Esophagus mucosa (tissue), 1 donor: ENCODE measurements at places on chromosomes 16 and 17. TPM values are rescaled to one million over a fixed set of nuclear protein-coding genes. Genes with fewer than 3 reads are reported as not detected.

DNA sequence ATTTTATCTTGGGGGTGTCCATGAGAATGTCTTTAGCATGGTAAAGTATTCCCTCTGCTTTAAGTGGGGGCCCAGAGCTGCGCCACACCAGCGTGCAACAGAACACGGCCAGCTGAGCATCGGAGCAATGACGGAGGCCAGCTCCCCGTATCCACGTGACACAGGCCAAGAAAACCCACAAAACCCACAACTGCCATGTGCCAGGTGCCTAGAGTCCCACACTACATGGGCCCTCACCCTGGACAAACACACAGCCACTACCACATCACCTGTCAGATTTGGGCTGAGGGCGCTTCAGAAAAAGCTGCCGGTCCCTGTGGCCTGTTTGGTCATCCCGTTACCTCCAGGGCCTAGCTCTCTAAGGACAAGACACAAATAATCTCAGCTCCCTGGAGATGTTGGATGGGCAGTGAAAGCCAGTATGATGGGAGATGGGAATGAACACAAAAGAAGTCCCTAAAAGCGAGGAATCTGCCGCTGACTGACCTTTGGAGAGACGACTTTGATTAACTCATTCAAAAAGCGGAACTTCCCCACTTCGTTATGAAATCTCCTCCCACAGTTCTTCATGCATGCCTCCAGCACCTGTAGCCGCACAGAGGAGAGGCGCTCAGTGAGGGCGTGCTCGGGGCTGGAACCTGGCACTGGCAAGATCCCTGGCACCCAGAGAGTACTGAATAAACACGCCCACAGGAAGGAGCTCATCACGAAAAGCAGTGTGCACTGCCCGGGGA is 17.1 kb downstream of the GGA3 start:
- peak; percentile 27 for ATAC-seq

- no peak for ATAC-seq
Observed at GRCh38 chr16:31428279-31428597, at the start of gene COX6A2. TSS of gene COX6A2 (minus strand) at chr16:31428360. CDS start at chr16:31428325, 35 bp downstream.

GRCh38 chr17:27809555-27809954 is 9.2 kb upstream of the NOS2 start:
- ATAC-seq, result no peak

PYCARD gene
- total RNA-seq, result 75.6 TPM

DNA sequence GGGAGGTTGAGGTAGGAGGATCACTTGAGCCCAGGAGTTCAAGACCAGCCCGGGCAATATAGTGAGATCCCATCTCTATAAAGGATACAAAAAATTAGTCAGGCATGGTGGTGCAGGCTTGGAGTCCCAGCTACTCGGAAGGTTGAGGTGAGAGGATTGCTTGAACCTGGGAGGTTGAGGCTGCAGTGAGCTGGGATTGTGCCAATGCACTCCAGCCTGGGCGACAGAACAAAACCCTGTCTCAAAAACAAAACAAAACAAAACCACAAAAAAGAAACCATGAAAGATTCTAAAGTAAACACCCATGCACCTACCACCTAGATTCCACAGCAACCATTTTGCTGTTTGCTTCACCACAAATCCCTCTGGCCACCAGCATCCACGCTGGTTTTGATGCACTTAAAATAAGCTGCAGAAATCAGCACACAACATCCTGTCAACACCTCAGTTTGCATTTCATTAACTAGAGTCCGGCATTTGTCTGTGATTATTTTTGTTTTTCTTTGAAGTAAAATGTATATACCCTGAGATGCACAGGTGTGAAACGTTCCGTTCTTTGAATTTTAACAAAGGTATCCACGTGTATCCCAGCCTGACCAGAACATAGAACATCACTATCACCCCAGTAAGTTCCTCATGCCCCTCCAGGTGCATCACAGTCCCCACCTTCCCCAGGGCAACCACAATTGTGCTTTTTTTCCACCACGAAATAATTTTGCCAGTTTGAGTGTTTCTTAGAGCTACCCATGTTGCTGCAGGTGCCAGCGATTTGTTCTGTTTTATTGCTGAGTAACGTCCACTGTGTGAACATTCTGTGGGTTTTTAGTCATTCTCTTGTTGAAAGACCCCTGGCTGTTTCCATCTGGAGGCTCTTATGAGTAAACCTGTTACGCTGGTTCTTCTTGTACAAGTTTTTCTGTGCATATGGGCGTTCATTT is 191.5 kb downstream of the SEC14L1 start:
- peak; percentile 42 for ATAC-seq

DNA sequence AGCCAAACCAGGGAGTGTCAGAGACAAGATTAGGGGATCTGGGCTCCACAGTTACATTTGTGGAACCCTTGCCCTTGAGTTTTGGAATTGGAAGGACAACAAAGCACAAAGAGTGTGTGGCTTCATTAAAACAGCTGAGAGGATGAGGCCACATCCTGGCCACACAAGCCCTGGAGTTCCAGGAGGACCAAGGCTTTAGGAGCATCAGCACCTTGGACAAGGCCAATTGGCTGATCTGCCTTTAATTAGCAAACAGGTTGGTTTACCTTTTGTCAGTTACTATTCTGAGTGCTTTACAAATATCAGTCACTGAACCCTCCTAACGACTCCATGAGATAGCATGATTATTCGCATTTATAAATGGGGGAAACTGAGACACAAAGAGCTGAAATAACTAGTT is 54.7 kb downstream of the SLC6A2 start:
- peak; percentile 36 for ATAC-seq

GRCh38 chr16:15976929-15977637 is 27.7 kb downstream of the ABCC1 start:
- peak; percentile 66 for ATAC-seq

DNA sequence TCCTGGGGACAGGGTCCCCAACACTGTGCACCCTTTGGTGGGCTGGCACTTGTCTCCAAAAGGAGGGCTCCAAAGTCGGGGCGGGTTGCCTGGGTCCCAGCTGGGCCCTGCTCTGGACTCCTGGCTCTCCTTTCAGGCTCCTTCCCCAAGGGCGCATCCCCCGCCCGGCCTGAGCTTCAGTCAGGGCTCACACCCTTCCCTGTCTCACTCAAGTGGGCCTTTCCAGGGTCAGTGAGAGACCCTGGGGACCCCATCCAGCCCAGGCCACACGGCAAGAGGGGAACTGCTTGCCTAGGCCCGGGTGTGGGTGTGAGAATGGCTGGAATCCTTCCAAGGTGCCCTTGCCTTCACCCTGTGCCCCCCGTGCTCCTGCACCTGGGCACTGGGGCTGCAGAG is 41.8 kb upstream of the SLC38A10 start:
- no peak for ATAC-seq

- peak; percentile 88 for ATAC-seq
Observed at GRCh38 chr16:68013440-68013839, 2.3 kb downstream of the DPEP2NB start.

- no peak for ATAC-seq
Observed at GRCh38 chr17:47844814-47845715, 4.0 kb upstream of the SCRN2 start.

GRCh38 chr17:1000597-1001461 is 3.9 kb downstream of the TIMM22 start:
- ATAC-seq, result no peak

GNAO1 gene
- total RNA-seq, result 0.64 TPM

DNA sequence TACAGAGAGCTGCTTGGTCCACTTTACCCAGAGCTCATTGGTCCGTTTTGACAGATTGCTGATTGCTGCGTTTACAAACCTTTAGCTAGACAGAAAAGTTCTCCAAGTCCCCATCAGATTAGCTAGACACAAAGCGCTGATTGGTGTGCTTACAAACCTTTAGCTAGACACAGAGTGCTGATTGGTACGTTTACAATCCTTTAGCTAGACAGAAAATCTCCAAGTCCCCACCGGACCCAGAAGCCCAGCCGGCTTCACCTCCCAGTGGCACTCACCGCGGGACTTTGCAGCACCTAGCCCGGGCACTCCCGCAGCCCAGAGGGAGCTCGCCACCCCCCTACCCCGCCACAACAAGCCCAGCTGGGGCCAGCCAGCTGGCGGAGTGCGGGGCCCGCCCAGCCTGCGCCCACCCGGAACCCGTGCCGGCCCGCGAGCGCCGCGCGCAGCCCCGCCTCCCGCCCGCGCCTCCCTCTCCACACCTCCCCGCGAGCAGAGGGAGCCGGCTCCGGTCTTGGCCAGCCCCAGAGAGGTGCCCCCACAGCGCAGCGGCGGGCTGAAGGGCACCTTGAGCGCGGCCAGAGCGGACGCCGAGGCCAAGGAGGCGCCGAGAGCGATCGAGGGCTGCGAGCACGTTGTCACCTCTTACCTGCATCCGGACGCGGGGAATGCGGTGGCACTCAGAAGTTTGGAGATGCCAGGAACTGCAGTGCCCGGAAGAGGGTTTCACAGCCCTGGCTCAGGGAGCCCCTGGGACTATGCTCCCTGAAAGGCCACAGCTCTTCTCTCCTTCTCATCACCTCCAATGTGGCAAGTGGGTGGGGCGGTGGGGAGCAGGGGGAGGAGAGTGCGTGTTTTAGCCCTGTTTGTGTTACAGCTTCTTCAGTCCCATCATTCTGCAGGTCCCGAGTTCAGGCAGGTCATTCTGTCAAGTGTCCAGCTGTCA is 1504.5 kb downstream of the CDH11 start:
- peak; percentile 44 for ATAC-seq

DNA sequence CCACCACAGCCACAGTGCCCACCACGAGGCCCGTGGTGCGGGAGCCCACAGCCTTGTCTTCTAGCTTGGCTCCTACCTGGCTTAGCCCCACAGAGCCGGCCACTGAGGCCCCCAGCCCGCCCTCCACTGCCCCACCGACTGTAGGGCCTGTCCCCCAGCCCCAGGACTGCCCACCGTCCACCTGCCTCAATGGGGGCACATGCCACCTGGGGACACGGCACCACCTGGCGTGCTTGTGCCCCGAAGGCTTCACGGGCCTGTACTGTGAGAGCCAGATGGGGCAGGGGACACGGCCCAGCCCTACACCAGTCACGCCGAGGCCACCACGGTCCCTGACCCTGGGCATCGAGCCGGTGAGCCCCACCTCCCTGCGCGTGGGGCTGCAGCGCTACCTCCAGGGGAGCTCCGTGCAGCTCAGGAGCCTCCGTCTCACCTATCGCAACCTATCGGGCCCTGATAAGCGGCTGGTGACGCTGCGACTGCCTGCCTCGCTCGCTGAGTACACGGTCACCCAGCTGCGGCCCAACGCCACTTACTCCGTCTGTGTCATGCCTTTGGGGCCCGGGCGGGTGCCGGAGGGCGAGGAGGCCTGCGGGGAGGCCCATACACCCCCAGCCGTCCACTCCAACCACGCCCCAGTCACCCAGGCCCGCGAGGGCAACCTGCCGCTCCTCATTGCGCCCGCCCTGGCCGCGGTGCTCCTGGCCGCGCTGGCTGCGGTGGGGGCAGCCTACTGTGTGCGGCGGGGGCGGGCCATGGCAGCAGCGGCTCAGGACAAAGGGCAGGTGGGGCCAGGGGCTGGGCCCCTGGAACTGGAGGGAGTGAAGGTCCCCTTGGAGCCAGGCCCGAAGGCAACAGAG is 10.5 kb downstream of the VASN start:
- ATAC-seq, result no peak

NXPH3 gene
- total RNA-seq, result 0.16 TPM

DNA sequence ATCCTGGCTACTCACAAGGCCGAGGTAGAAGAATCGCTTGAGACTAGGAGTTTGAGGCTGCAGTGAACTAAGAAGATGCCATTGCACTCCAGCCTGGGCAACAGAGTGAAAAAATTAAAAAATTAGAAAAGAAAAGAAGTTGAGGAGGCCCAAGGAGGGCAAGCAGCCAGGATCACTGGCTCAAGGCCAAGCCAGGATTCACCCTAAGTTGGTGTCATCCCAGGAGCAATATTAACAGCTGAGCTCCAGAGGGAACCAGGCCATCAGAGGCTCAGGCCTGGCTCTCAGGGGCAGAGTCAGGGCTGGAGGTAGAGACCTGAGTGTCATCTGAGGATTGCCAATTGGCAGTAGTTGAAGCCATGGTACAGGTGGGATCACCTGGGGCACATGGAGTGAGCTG is 20.7 kb downstream of the DRC3 start:
- ATAC-seq, result no peak

FOXJ1 gene
- total RNA-seq, result not detected

DNA sequence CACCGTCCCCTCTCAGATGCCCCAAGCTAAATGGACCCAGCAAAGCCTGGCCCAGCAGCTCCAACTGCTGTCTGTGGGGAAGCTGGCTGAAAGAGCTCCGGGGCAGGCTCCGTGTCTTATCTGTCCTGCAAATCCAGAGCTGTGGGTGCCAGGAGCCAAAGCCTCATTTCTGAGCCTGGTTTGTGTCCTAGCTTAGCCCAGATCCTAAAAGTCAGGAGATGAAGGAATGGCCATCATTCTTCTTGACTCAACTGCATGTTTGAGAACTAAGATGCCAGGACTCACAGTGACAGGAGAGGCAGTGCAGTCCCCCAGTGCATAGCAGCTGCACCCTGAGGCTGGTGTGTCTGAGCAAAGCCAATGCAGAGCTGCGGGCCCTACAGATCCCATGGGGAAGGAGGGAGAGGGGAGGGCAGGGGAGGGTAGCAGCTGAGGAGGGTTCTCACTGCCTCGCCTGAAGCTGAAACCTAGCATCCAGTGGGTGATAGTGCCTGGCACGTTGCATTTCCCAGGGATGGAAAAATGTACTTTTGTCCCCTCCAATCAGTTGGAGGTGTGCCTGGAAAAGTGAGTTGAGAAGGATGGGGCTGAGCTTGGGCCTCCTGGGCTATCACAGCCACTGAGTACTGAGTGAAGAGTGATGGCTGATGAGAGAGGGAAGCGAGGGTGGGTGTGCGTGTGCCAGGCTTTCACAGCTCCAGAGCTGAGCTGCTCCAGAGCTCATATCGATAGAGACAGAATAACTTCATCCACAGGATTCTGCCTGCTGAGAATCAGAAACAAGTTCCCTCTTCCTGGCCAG is 24.5 kb upstream of the CD300E start:
- ATAC-seq, result no peak
